ENCODE measurements at places on chromosomes 12 and 14.

GRCh38 chr14:34072921-34073320, 122.0 kb upstream of the EGLN3 start:
- no peak for DNase-seq

GRCh38 chr14:79915406-79915805, 295.9 kb downstream of the DIO2 start:
- no peak for DNase-seq

- DNase-seq = no peak
These were observed 28.3 kb downstream of the P2RX2 start for GRCh38 chr12:132646850-132647249.

- DNase-seq = no peak
These were observed 17.7 kb upstream of the TSPAN11 start for GRCh38 chr12:30908722-30909348.

DNA sequence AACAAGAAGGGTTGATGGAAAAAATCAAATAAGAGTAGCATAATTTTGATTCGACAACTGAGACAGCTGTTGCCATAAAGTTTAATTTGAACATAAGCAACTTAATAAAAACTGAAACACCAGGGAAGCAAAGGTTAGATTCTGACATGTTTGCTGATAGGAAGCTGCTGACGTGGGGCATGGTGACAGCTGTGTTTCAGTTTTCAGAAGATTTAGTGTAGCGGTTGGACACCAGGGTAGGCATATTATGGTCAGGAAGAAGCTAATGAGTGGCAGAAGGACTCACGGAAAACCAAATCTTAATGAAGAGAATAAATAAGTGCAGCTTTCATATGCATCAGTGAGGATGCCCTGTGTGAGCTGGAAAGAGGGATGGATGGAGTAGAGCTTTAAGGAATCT, 336.7 kb upstream of the RPL10L start:
- DNase-seq = no peak

- DNase-seq = no peak
These were observed 14.0 kb upstream of the CCDC91 start for GRCh38 chr12:28176295-28176694.
